Stimulated activated CD8-positive, alpha-beta memory T cell treated with anti-CD3 and anti-CD28 coated beads, Interleukin-4, amount 100 ng/mL, for 1 hour (primary cell): ENCODE measurements at places on chromosomes 11 and 22.

DNA sequence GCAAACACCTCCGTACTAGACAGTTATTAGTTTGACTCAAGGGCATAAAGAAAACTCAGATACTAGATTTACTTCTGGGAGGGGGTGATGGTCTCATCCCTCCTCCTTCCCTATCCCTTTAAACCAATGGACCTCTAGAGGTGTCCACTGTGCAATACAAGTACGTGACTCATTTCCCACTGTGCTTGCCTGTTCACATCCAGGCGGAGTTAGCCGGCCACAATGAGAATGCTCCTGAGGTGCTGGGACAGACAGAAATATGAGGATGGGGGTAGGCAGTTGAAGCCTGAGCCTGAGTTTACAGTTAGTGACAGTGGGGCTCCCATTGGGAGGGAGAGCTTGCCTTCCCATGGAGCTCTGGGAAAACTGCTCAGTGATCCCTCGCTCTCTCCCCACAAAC is 8.4 kb upstream of the PMM1 start:
- no peak for DNase-seq

DNA sequence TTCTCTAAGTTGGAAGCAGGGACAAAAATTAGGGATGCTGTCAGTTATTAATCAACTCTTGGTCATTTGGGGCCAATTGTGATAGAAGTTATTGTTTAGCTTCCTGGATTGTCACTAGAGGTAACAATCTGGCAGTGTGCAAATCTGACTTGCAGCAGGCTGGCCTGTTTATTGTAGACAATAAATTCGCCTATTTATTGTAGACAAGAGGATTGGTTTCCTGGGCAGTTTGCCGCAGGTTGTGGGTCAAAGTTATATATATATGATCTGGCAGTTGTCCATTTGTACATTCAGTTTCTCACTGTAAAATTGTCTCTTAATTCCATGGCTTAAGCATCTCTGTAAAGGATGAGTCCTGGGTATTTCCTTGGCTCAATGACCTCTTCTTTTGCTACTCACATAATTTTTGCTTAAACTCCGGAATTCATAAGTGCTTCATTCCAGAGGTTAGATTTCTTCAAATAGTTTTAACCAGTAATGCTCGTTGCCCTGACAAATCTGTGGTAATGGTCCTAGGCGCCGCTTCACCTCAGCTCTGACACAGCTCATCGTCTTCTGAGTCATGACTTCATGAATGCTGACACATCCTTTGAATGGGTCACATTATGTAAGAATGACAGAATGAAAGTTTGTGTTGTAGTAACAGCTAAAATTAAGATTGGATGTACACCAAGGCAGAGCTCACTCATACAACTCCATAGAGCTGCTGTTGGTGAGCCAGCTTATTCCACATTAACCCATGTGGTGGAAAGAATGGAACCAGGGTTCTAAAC is 7.8 kb upstream of the MMP3 start:
- no peak for DNase-seq

- no peak for DNase-seq
These were observed 799.3 kb downstream of the TBC1D22A start for GRCh38 chr22:47561766-47562165.

- no peak for DNase-seq
These were observed 21.6 kb downstream of the PARVG start for GRCh38 chr22:44202261-44202789.

DNA sequence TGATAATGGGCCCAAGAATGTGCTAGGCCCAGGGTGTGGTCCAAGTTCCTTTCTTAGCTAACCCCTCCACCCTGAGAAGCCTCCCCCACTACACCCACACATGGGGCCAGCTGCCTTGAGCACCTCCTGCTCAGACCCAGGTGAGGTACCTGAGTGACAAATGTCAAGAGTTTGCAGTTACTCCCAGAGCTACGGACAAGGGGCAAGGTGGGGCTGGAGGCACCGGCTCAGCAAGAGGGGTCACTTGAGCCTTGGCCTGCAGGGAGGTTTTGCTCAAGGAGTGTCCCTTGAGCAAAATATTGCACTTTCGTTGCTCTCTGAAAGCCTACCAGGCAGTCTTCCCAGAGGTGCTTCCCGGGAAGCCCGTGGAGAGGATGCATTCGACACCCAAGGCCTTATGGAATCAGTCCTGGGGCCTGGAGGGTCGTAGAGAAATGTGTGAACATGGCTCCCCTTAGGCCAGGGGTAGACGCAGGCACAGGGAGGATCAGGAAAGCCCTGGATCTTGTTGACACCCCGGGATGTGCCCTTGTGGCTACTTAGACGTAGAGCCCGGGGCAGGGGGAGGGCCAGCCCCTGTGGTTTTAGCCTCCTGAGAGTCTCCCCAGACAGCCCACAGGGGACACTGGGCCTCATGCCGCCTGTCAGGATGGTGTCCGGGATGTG is 114.2 kb downstream of the KCNQ1 start:
- no peak for DNase-seq

GRCh38 chr11:108871152-108871551 is 206.3 kb downstream of the DDX10 start:
- DNase-seq: no peak

- DNase-seq: no peak
These were observed 20.1 kb downstream of the TSPAN18 start for GRCh38 chr11:44746894-44747293.

DNA sequence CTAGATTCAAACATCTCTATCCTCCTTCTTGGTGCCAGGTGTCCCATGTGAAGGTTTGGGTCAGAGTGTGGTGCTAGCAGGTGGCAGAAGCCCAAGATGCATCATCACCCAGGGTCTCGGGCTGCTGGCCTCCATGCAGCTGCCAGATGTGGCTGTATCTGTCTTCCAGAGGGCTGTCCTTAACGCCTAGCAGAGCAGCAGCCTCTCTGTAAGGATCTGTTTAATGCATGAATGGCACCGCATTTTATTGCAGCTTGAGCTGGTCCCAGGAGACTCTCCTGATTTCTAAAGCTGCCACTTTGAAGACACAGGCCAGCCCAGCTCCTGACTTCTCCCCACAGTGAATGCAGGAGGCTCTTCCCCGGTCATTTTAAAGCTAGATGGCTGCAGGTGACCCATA is 26.3 kb downstream of the SLC1A2 start:
- no peak for DNase-seq

GRCh38 chr11:1371377-1371776 is 18.4 kb upstream of the BRSK2 start:
- no peak for DNase-seq

- no peak for DNase-seq
These were observed 46.6 kb downstream of the KCNC1 start for GRCh38 chr11:17781221-17781620.

DNA sequence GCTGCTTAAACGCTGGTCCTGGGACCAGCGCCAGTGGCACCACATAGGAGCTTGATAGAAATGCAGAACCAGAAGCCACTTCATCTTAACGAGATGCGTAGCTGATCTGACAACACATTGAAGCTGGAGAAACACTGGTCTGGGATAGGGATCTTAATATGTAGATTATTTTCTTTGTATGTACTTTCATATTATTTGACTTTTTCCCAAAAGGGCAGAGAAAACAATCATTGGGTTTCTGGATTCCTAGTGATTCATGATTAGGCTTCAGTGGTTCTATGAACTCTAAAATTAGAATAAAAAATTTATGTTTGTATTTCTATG is 12.3 kb downstream of the MPEG1 start:
- no peak for DNase-seq

- DNase-seq: no peak
These were observed 77.7 kb upstream of the RAB1B start for GRCh38 chr11:66190786-66191185.

GRCh38 chr11:9219572-9219971 is 45.6 kb downstream of the DENND5A start:
- no peak for DNase-seq

DNA sequence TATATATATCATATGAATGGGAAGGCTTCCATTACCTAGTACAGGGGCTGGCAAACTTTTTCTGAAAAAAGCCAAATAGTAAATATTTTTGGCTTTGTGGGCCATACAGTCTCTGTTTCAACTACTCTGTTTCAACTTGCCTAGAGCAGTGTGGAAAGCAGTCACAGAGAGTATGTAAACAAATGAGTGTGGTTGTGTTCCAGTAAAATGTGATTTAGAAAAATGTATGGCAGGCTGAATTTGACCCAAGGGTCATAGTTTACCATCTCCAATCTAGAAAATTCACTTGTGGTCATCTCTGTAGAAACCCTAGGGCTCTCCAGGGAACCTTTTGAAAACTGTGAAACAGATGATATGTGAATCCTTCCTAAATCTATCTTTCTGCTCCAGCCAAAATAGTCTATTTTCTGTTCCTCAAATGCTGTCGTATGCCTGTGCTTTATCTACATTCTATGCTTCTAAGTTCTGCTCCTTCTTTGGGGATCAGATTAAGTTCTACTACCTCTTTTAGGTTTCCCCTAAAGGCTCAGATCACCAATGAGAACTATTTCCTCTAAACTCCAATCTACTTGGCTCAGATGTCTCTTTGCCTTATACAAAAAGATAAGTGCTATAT is 356.2 kb downstream of the METTL15 start:
- no peak for DNase-seq

DNA sequence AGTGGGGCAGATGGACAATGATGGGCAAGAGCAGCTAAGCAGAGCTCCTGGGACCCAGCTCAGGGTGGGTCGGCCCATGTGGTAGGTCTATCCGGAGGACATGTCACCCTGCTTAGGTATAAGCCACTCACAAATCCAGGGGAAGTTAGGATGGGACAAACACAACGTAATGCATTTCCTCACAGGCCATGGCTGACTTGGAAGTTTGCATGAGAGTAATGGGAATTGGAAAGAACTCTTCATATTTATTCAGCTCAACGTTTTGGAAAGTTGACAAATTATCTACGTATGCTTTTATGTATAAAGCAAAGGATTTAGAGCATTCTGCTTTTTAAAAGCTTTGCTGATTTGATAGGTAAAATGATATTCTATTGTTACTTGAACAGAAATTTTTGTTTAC is 74.9 kb downstream of the SMCO4 start:
- DNase-seq: no peak

DNA sequence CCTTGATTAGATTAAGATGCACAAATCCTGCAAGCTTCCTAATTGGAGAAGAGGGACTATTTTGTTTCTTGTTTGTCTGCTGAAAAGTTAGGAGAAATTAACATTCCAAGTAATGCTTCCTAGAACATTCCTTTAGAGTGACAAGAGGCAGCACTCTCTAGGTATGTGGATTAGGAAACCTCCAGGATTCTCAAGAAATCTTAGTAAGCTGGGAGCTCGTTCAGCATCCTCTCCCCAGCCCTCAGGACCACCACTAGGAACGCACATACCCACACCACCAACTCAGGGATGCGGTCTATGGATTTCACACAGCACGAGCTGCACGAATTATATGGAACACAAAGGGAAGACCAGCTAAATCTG is 52.9 kb downstream of the NCAPD3 start:
- DNase-seq: no peak

DNA sequence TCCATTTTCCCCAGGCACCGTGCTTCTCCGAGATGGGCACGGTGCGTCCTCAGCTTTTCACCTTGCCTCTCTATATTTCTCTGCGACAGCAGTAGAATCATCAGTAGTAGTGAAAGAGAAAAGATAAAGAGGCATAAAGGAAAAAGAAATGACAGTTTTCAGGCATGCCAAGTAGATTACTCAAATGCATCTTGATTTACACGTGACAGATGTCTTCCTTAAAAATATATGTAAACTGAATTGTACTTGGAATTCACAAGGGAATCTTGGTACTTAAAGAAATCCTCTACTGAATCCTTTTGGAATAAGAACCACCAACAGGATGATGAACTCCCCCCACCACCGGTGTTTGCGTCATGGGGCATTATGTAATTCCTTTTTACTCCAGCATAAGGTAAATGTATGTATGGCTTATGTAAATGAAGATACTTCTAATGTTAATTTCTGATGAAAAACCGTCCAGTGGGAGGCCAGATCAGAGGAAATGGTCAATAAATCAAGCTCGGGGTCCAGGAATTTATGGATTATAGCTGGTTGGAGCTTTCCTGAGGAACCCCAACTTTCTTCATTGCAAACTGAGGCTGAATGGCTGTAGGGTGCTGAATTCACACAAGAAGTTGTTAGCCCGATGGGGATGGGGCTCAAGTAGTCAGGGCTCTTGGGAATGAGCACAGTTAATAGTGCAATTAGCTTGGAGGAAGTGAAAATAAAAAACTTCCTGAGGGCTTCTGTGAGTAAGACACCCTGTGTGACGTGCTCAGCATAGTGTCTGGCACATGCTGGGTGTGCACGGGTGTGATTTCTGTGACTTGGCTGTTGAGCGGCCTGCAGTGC is 630.4 kb downstream of the OPCML start:
- DNase-seq: no peak

DNA sequence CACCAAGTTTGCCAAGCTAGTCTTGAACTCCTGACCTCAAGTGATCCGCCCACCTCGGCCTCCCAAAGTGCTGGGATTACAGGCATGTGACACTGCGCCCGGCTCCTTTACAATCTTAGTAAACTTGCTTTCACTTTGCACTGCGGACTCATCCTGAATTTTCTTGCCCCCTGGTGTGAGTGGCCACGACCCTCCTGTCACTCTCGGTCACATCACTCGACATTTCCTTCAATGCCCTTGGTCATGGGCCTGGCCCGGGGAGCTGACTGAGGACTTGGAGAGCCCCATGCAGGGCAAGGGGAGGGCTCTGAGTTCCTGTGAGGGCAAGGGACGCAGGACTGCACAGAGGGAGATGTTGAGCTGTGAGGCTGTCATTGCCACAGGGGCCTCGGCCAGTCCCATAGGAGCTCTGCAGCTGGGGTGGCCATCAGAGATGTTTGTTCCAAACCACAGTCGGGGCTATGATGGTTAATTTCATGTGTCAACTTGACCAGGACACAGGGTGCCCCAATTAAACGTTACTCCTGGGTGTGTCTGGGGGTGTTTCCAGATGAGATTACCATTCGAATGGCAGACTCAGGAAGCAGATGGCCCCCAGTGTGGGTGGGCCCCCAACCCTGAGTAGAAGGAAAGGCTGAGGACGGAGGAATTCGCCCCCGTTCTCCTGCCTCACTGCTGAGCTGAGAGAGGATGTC is 21.2 kb downstream of the A4GALT start:
- DNase-seq: no peak

- no peak for DNase-seq
These were observed 882 bp downstream of the CYB5R2 start for GRCh38 chr11:7672276-7672959.

DNA sequence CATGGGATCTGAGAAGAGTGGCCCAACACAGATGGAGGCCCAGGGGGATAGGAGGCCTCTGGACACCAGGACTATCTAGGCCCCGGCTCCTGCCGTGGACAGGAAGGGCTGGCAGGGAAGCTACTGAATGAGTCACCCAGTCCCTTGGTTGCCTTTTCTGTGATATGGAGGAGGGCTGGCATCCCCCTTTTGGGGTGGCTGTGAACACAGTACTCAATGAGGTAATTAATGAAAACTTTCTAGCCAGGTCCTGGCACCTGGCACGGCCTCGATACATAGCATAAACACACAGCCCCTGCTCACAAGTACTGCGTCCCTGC is 163.2 kb downstream of the CHST1 start:
- no peak for DNase-seq

GRCh38 chr11:20162824-20163782 is 2.8 kb upstream of the DBX1 start:
- no peak for DNase-seq

GRCh38 chr11:58639669-58640068 is 17.2 kb downstream of the CNTF start:
- DNase-seq: no peak

DNA sequence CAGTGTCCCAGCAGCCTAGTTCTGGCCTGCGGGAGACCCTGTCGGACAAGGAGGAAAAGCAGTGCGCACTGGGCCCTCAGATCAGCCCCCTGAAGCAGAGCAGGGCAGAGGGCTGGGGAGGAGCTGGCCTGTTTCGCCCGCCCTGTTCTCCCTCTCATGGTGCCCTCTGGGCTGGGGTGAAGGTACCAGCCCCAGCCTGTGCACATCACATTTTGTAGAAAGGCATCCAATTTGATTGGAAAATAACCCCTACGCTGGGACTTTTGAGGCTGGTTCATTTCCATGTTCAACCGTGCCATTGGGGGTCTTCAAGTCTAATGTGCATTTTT is 832 bp upstream of the NAP1L4 start:
- no peak for DNase-seq
